ENCODE measurements at places on chromosomes 13 and 19. TPM values are rescaled to one million over a fixed set of nuclear protein-coding genes. Genes with fewer than 3 reads are reported as not detected.

Gene IRS2
- 10.3 TPM for total RNA-seq

Gene ZNF575
- 1.1 TPM for total RNA-seq

Gene KCNRG
- 3.1 TPM for total RNA-seq

GRCh38 chr13:29384466-29384865 lies 211.0 kb downstream of the SLC7A1 start:
- no peak for ATAC-seq

- no peak for ATAC-seq
Observed at GRCh38 chr13:108176685-108177274, 38.6 kb downstream of the LIG4 start.
